Mesothelial cell of epicardium (in vitro differentiated cells): ENCODE measurements at places on chromosomes 12 and 14.
A peak's percentile ranks its signal among the peaks of the same experiment; 100 is the strongest.

- peaks cover 41% of the 10 kb centered on the region for H3K4me1 ChIP-seq
- H3K4me3 ChIP-seq: peak overlapping the region; percentile 24
- H3K27ac ChIP-seq: peak overlapping the region; percentile 92
Measured at GRCh38 chr12:53391724-53392123, 11.7 kb downstream of the SP1 start.

- H3K27ac ChIP-seq: peak overlapping the region; percentile 68
- H3K4me3 ChIP-seq: no peak overlapping the region
- no peak for DNase-seq
- no peaks in the 10 kb centered on the region for H3K27me3 ChIP-seq
Measured at GRCh38 chr14:68464711-68465110, 328.2 kb downstream of the ZFP36L1 start.

DNA sequence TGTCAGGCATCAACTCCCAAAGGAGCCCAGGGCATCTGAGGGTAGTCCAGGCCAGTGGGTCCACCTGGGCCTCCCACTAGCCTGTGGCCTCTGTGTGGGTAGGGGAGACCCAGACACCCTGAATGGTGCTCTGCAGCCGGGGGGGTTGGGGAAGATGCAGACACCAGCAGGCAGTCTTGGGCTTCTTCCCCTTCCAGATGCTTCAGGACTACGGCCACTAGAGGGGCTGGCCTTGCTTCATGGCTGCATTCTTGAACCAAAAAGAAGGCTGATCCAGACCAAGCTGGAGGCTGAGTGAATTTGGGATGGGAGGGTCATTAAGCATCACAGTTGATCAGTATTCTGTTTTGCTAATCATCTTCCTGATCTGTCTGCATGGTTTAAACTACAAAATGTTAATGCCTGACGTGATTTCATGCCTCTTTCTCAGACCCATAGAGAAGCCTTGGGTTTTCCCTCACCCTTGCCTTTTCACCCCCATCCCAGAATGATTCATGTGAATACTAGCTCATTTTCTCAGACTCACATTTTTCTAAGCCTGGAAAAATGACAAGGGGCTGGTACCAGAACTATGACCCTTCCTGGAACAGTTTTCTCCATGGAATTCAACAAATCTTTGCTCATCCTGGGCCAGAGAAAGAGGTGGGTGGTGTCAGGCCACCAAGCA is 134.2 kb downstream of the NTF3 start:
- H3K27me3 ChIP-seq: peaks cover 9% of the 10 kb centered on the region
- no peak overlapping the region for H3K4me3 ChIP-seq
- DNase-seq: no peak
- no peaks in the 10 kb centered on the region for H3K36me3 ChIP-seq
- peaks cover 15% of the 10 kb centered on the region for H3K4me1 ChIP-seq
- no peak overlapping the region for H3K27ac ChIP-seq

GRCh38 chr12:124614512-124615292 is 47.3 kb upstream of the NCOR2 start:
- H3K36me3 ChIP-seq: no peaks in the 10 kb centered on the region
- H3K27ac ChIP-seq: no peak overlapping the region
- no peak overlapping the region for H3K4me3 ChIP-seq
- no peak for DNase-seq
- peaks cover 15% of the 10 kb centered on the region for H3K4me1 ChIP-seq
- H3K27me3 ChIP-seq: no peaks in the 10 kb centered on the region

DNA sequence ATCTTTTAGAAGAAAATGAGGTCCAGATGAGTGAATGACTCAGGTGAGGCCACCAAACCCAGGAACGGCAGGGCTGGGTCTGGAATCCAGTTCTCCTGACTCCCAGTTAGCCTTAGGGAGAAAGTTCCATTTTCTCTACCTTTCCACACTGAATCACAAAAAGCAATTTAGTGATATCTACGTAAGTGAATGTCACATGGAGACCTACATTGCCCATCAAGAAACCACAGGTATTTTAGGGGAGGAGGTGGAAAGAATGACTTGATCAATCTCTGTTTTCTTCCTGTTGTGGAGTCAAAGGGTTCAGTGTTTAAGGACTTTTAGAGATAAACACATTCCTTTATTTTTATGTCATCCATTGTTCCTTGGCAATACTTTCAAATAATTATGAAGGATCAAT is 106.9 kb upstream of the PTPRB start:
- H3K4me3 ChIP-seq: no peak overlapping the region
- peaks cover 33% of the 10 kb centered on the region for H3K27me3 ChIP-seq
- no peaks in the 10 kb centered on the region for H3K36me3 ChIP-seq
- H3K4me1 ChIP-seq: no peaks in the 10 kb centered on the region
- no peak for DNase-seq

- H3K27me3 ChIP-seq: peaks cover 33% of the 10 kb centered on the region
- no peaks in the 10 kb centered on the region for H3K4me1 ChIP-seq
- no peak for DNase-seq
- H3K4me3 ChIP-seq: no peak overlapping the region
Measured at GRCh38 chr12:106601031-106601430, 18.2 kb downstream of the RFX4 start.

DNA sequence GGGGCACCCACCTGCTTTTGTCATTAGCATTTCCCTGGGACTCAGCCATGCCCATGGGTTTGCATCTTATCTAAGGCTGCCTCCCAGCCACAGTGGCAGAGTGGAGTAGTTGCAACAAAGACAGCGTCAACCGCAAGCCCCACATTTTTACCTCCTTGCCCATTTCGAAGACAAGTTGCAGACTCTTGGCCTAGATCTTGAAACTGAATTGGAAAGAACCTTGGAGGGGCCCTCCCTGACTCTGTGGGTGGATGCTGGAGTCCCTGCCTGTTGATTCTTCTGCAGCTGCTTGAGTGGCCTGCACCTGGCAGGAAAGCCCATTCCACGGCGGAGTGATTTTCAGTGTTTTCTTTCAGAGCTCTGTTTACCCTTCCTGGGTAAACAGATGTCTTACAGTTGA is 309.0 kb downstream of the VRK1 start:
- H3K36me3 ChIP-seq: peaks cover 2% of the 10 kb centered on the region
- H3K4me3 ChIP-seq: no peak overlapping the region

DNA sequence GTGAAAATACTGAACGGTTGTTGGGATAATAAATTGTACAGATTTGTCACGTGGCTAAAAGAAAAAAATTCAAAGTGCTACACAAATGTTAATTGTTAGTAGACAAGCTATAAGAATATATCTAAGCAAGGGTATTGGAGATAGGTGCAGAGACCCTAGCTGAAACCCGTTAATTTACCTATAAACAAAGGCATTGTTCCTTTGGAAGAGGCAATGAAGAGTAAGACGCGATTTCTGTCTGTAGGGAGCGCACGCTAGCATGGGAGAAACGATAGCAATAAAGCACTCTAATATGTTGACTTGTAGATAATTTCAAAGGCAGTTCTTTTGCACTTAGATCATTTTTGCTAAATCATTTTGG is 565 bp downstream of the CCDC77 start:
- no peak overlapping the region for H3K4me3 ChIP-seq
- no peaks in the 10 kb centered on the region for H3K4me1 ChIP-seq
- DNase-seq: no peak
- no peaks in the 10 kb centered on the region for H3K36me3 ChIP-seq

DNA sequence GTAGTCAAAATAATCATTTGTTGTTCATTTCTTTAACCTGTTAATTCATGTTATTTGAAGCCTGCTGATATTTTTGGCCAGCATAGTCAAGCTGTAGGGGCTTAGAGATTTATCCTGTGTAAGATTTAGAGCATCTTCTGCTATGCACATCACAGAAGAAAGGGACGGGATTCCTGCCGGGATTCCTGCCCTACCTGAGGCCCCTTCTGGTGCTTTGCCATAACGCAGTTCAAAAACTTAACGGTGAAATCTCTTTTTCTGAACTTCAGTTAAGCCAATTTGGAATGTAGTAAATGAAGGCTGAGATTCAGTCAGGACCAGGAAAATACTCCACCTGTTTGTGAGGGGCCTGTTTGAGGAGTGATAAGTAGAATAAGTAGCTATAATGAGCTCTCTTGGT is 50.7 kb upstream of the TMEM260 start:
- no peak for DNase-seq
- H3K27ac ChIP-seq: no peak overlapping the region
- H3K27me3 ChIP-seq: peaks cover 38% of the 10 kb centered on the region
- H3K4me1 ChIP-seq: no peaks in the 10 kb centered on the region
- no peaks in the 10 kb centered on the region for H3K36me3 ChIP-seq
- no peak overlapping the region for H3K4me3 ChIP-seq

DNA sequence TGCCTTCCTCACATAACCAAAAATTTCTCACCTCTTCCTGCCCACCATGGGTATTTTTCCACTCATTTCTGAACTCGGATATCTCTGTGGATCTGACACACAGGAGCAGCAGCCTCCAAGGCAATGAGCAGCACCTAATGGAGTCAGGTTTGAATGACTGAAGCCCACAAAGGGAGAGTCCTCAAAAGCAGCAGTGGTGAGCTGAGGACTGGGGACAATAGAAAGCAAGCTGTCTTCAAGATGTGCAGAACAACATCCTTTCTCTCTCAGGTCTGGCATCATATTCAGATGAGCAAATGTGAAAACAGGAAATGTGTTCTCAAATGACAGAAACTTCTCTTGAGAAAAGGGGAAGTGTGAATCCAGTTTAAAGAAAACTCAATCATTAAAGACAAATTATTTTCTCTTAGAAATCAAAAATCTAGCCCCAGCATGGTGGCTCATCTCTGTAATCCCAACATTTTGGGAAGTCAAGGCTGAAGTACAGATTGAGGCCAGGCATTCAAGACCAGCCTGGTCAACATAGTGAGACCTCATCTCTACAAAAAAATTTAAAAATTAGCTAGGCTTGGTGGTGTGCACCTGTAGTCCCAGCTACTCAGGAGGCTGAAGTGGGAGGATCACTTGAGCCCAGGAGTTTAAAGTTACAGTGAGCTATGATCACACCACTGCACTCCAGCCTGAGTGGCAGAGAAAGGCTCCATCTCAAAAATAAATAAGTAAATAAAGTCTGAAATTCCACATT is 54.2 kb downstream of the C12orf42 start:
- H3K4me1 ChIP-seq: no peaks in the 10 kb centered on the region
- H3K27me3 ChIP-seq: peaks cover 5% of the 10 kb centered on the region
- H3K27ac ChIP-seq: no peak overlapping the region
- no peak for DNase-seq
- no peak overlapping the region for H3K4me3 ChIP-seq

- no peak overlapping the region for H3K27ac ChIP-seq
- H3K36me3 ChIP-seq: no peaks in the 10 kb centered on the region
- no peak for DNase-seq
- H3K4me1 ChIP-seq: no peaks in the 10 kb centered on the region
Measured at GRCh38 chr14:31489691-31490090, 1.9 kb upstream of the GPR33 start.

DNA sequence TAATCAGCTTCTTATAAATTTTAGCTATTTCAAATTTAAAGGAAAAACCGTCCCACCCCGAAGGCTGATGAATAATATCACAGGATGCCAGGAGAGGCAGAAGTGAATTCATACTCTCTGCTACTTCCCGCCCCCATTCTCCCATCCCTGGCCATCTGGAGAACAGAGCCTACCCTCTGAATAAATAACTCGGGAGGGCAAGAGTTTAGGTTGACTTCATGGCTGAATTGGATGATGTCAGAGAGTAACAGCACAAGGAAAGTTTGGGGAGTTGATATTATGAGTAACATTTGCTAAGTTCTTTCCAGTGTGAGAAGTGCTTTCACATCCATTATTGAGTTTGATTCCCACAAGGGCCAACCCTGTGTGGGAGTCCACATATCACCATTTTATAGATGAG is 241.6 kb downstream of the EGLN3 start:
- H3K4me1 ChIP-seq: peaks cover 6% of the 10 kb centered on the region
- DNase-seq: no peak
- no peak overlapping the region for H3K27ac ChIP-seq
- H3K4me3 ChIP-seq: no peak overlapping the region

- H3K4me1 ChIP-seq: peaks cover 6% of the 10 kb centered on the region
- H3K27me3 ChIP-seq: no peaks in the 10 kb centered on the region
- no peak for DNase-seq
Measured at GRCh38 chr12:68474467-68475204, 136.1 kb upstream of the RAP1B start.

GRCh38 chr12:46127656-46128055 is 137.3 kb upstream of the SCAF11 start:
- no peaks in the 10 kb centered on the region for H3K36me3 ChIP-seq
- peaks cover 20% of the 10 kb centered on the region for H3K27me3 ChIP-seq
- no peak overlapping the region for H3K27ac ChIP-seq
- H3K4me1 ChIP-seq: peaks cover 31% of the 10 kb centered on the region
- no peak overlapping the region for H3K4me3 ChIP-seq

DNA sequence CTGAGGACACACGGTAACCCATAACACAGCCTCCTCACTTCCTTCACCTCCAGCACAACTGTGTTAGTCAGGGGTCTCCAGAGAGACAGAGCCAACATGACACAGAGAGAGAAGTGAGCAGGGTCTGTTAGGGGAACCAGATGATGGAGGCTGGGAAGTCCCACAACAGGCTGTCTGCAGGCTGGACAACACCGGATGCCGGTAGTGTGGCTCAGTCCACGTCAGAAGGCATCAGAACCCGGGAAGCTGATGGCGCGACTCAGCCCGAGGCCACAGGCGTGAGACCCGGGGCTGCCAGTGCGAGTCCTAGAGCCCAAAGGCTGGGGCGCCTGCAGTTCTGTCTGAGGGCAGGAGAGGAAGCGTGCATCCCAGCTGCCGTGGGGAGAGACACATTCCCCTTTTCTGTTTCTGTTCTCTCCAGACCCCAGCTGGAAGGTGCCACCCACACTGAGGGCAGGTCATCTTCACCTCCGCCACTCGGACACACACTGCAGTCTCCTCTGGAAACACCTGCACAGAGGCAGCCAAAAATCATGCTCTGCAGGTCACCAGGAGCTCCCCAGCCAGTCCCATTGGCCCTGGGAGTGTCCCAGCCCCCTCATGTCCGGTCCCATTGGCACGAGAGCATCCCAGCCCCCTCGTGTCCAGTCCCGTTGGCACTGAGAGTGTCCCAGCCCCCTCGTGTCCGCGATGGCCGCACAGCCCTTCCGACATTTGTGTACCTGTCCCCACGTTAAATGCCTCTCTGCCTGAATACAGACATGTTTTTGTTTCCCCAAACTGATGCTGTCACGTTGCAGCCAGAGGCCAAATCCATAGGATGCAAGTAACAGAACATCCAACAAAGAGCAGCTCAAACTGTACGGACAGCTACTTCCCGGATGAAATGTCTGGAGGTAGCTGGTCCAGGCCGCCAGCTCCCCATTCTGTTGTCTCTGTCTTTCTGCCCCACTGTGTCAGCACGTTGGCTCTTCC is 7.9 kb upstream of the FBRSL1 start:
- H3K4me1 ChIP-seq: no peaks in the 10 kb centered on the region
- DNase-seq: no peak
- H3K36me3 ChIP-seq: no peaks in the 10 kb centered on the region
- H3K4me3 ChIP-seq: no peak overlapping the region
- peaks cover 75% of the 10 kb centered on the region for H3K27me3 ChIP-seq

GRCh38 chr12:19964549-19964948 is 403.8 kb upstream of the PDE3A start:
- no peak overlapping the region for H3K4me3 ChIP-seq
- no peak for DNase-seq
- peaks cover 19% of the 10 kb centered on the region for H3K4me1 ChIP-seq
- no peak overlapping the region for H3K27ac ChIP-seq
